ENCODE measurements at places on chromosomes 2 and 18.

DNA sequence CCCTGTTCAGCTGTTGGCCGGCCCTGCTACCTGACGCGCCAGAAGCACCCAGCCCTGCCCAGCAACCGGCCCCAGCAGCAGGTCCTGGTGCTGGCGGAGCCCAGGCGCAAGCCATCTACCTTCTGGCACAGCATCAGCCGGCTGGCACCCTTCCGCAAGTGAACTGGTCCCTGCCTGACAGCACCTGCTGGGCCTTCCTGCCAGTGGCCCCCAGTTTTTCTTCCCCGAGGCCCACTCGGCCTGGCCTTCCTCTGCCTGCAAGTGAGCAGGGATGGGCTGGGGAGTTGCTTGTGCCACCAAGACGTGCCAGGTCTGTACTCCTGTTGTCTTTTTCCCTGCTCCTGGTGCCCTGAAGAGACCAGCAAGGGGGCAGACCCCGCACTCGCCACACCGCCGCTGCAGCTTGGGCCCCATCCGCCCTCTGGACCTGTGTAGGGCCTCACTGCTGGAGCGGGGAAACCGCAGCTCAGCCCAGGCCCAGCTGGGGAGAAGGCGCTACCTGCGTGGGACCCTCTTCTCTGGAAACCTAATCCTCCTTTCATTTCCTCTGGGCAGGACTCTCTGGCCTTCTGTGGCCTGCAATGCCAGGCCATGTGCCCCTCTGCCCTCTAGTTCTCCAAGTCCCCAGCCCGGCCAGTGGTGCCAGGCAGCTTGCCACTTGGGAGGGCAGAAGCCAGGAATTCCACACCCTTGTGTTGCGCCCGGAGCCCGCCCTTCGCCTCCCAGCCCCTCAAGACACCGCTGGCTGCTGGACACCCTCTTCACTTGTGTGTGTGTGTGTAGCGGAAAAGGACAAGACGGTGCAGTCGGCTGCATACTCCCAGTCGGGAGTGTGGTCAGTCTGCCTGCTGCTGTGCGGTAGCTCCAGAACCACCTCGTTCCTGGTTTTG, 47.0 kb downstream of the FAM168B start:
- DNase-seq = no peak

- DNase-seq = no peak
These were observed 39.6 kb downstream of the GREB1L start for GRCh38 chr18:21281603-21282002.

- DNase-seq = no peak
These were observed 7.0 kb upstream of the BMP10 start for GRCh38 chr2:68878071-68878711.

- DNase-seq = no peak
These were observed 6.9 kb upstream of the FLACC1 start for GRCh38 chr2:201363857-201364560.

- DNase-seq = no peak
These were observed 82.7 kb downstream of the MALT1 start for GRCh38 chr18:58753976-58754375.

DNA sequence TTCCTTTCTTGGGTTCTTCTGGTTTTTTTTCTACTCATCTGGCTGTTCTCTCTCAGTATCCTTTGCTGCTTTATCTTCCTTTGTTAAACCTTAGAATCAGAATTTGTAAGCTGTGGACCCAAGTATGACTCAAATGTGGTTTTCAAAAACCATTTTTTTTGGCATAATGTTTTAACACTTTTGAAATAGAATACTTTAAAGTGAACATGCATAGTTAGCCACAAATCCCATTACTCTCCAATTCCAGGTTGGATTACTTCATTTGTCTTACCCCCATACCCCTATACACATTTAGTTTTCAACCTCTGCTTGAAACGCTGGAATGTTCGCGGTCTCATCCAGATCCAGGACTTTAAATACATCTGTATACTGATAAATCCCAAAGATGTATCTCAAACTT, 29.1 kb downstream of the ALMS1 start:
- DNase-seq = no peak

- no peak for DNase-seq
These were observed 2.4 kb downstream of the FARP2 start for GRCh38 chr2:241358470-241358869.

DNA sequence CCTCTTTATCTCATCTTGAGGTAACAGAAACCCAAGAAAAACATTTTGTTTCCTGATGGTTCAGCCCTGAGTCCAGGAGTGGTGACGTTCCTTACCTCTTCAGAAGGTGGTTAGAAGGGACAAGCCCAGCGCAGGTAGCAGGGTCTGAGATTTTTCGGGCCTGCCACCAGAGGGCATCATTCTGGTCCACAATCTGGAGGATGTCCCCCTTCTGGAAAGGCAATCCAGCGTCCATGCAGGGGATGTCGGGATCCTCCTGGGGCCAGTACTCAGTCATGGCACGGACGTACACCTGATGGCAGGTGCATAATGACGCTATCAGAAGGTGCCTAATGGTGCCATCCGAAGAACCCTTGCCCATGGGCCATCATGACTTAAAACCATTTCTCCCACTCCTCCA, 17.7 kb downstream of the MPP4 start:
- DNase-seq = no peak

- no peak for DNase-seq
These were observed 91.2 kb upstream of the STK17B start for GRCh38 chr2:196262606-196263005.

- no peak for DNase-seq
These were observed 39.4 kb upstream of the RND3 start for GRCh38 chr2:150526827-150527226.

DNA sequence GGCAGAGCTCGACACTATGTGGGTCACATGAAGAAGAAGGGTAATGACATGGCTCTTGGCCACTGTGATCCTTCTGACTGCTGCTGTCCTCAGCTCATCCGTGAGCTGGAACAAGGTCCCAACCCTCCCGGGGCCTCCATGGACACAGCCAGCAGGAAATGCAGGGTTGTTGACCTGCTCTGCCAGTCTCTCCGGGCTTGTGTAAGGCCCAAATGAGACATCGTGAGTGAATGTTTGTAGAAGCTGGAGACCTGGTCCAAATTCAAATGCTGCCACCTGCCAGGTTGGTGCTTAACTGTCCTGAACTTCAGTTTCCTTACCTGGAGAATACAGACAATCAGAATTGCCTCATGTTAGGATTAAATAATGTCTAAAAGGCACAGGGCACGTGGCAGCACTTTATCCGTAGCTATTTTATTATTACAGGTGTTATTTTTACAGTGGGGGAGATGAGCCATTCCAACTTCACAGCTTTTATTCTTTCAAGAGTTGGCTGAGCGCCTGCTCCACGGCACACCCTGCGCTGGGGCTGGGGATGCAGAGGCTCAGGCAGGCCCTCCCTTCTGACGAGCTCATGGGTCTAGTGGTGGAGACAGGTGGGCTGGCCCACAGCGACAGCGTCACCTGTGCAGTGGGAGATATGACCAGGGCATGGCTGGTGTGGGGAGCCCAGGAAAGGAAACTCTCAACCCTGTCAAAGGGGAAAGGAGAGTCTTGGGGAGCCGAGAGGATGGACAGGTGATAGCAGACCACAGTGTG, 15.1 kb downstream of the ARHGEF4 start:
- no peak for DNase-seq

DNA sequence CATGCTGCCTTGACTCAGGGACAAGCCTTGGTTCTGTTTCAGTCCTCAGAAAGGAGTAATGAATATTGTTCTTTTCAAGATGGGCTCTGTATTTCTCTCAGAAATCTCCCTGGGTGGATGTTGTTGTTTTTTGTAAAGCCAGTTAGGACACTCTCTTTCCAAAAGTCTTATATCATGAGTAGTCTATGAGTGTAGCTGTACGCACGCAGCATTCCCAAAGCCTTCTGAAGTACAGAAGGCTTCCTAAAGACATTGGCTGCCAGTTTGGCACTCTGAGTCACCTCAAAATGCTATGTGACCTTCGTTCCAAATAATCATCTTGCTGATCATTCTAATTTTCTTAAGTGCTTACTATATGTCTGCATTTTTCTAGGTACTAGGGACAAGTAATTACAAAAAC, 16.7 kb upstream of the GTF2A1L start:
- no peak for DNase-seq

- DNase-seq = no peak
These were observed 35.5 kb upstream of the COBLL1 start for GRCh38 chr2:164877169-164877568.

DNA sequence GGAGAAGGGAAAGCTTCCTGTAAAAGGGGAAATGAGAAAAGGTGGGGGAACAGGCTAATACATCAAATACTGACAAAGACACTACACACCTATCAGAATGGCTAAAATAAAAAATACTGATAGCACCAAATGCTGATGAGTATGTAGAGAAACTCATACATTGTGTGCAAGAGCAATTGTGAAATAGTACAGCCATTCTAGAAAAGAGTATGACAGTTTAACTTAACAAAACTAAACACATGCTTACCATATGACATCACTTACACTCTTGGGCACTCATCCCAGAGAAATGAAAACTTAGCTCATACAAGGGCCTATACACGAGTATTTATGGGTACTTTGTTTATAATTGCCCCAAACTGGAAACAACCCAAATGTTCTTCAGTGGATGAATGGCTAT, 53.4 kb downstream of the ZNF638 start:
- DNase-seq = no peak

All from activated CD8-positive, alpha-beta memory T cell treated with anti-CD3 and anti-CD28 coated beads for 1 hour (primary cell).